ENCODE measurements at places on chromosomes 3 and 15. TPM values are rescaled to one million over a fixed set of nuclear protein-coding genes. Genes with fewer than 3 reads are reported as not detected.

Gene CAMK2N2
- 12.6 TPM for total RNA-seq

- peaks cover 4% of the 10 kb centered on the region for H3K4me1 ChIP-seq
- no peak overlapping the region for H3K4me3 ChIP-seq
- H3K27me3 ChIP-seq, result no peaks in the 10 kb centered on the region
- peaks cover 10% of the 10 kb centered on the region for H3K36me3 ChIP-seq
Measured at GRCh38 chr15:75192307-75192706, 9.4 kb upstream of the C15orf39 start.

DNA sequence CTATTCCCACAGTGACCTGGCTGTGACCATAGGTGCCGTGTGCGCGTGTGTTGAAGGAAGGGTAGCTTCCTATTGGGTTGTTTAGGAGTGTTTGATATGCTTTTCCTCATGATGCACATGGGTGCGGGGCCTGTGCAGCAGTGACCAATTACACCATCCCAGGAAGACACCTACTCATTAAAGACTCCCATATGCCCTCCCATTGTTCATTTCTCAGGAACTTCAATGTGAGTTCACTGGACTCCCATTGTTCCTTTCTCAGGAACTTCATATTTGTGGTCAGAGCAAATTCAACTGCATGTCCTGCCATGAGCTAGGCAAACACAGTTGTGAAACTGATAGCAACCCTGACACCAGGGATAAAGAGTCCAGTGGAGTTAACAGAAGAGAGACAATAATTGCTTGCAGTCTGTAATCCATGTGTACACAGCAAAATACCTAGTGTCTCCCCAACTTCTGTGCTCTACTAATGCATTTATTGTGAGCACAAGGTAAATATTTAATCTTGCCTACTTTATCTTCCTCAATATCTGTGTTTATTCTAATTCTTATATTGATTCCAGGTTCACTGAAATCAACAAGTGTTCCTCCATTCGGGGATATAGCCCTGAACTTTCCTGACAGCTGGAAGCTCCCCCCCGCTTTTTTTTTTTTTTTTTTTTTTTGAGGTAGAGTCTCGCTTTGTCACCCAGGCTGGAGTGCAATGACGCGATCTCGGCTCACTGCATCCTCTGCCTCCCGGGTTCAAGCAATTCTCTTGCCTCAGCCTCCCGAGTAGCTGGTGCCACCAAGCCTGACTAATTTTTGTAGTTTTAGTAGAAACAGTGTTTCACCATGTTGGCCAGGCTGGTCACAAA lies 57.5 kb upstream of the GCNT3 start:
- H3K4me3 ChIP-seq, result no peak overlapping the region
- no peaks in the 10 kb centered on the region for H3K36me3 ChIP-seq
- peaks cover 3% of the 10 kb centered on the region for H3K4me1 ChIP-seq
- no peak for DNase-seq
- H3K27me3 ChIP-seq, result no peaks in the 10 kb centered on the region
- H3K27ac ChIP-seq, result no peak overlapping the region

DNA sequence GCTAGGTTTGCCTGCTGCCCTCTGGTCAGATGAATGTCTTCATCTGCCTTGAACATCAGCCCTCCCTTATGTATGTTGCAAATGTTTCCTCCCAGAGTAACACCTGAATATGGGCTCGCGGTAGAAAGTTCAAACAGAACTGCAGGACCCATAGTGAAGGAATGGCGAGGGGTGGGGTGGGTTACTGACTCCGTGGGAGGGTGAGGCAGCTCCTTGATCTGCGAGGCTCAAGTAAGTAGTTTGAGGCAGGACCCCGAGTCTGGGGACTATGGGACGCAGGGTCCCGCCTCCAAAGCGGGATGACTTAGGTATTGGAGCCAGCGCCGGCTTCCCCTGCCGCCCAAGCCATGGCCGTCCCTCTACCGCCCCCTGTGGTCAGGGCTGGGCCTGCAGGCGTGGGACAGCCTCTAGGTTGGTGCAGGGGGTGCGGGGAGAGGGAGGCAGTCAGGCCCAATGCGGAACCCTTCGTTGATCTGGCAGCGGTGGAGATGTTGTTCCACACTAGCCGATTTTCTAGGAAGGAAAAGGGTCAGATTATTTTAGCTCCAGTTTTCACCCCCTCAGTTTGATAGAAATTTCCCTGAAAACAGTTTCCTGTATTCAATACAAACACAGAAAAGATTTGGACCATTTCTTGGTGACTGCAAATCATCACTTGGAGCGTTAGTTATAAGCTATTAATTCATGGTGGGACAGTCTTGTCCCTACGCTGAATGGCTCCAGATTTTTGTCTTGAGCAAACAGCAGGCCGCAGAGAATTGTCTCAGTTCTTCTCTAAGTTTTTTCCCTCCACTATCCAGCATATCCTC lies 72.3 kb downstream of the CORO2B start:
- peak; percentile 95 for DNase-seq
- no peak overlapping the region for H3K27ac ChIP-seq
- no peaks in the 10 kb centered on the region for H3K27me3 ChIP-seq

Gene FBXL22
- total RNA-seq, result 0.52 TPM

Gene ATP13A5
- not detected for total RNA-seq

GRCh38 chr3:87979527-87979926 lies 79.3 kb downstream of the CGGBP1 start:
- H3K27me3 ChIP-seq, result no peaks in the 10 kb centered on the region
- H3K4me3 ChIP-seq, result no peak overlapping the region
- H3K4me1 ChIP-seq, result no peaks in the 10 kb centered on the region
- H3K27ac ChIP-seq, result no peak overlapping the region

DNA sequence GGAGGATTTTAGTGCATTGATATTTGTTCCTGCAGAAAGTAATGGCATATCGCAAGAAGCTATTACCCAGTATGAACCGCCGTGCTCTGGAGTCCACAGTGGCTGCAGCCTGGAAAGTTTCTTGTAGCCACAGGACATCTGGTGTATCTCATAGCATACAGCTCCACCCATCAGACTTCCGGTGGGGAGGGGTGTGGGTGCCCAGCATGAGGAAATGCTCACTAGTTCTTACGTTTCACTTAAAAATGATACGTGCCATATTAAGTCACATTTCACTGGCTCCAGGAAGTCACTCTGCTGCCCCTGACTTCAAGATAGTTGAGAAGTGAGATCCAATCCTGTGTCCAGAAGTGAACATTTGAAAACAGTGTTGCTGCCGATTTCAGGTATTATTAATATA lies 990.4 kb downstream of the GBE1 start:
- H3K27ac ChIP-seq, result no peak overlapping the region
- no peaks in the 10 kb centered on the region for H3K27me3 ChIP-seq
- no peak overlapping the region for H3K4me3 ChIP-seq
- DNase-seq, result no peak
- H3K4me1 ChIP-seq, result no peaks in the 10 kb centered on the region

GRCh38 chr3:11346416-11346815 lies 74.2 kb downstream of the ATG7 start:
- H3K36me3 ChIP-seq, result peaks cover 16% of the 10 kb centered on the region
- DNase-seq, result no peak
- H3K27ac ChIP-seq, result no peak overlapping the region
- no peaks in the 10 kb centered on the region for H3K4me1 ChIP-seq
- H3K27me3 ChIP-seq, result no peaks in the 10 kb centered on the region

Gene FOXB1
- total RNA-seq, result 3.7 TPM

DNA sequence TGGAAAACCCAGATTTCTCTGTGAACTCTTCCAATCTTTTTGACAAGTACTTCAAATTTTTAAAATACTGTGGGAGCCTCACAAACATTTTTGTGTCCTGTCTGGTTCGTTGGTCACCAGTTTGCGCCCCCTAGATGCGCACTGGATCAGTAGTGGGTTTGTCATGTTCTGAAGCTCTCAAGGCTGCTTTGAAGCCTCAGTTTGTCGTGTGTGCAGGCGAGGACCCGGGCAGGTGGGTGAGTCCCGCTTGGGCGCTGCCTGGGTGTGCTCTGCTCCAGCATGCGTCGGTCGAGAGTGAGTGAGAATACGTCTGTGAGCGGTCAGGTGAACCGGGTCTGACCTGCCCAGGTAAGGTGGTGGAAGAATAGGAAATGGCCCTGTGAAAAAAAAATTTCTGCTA lies 17.3 kb upstream of the AEN start:
- H3K27me3 ChIP-seq, result peaks cover 24% of the 10 kb centered on the region
- H3K4me3 ChIP-seq, result peak overlapping the region; percentile 80
- no peak for DNase-seq
- no peak overlapping the region for H3K27ac ChIP-seq
- no peaks in the 10 kb centered on the region for H3K4me1 ChIP-seq

Data from H9 (cell line).